ENCODE measurements at places on chromosomes 12 and 14. TPM values are rescaled to one million over a fixed set of nuclear protein-coding genes. Genes with fewer than 3 reads are reported as not detected.

DNA sequence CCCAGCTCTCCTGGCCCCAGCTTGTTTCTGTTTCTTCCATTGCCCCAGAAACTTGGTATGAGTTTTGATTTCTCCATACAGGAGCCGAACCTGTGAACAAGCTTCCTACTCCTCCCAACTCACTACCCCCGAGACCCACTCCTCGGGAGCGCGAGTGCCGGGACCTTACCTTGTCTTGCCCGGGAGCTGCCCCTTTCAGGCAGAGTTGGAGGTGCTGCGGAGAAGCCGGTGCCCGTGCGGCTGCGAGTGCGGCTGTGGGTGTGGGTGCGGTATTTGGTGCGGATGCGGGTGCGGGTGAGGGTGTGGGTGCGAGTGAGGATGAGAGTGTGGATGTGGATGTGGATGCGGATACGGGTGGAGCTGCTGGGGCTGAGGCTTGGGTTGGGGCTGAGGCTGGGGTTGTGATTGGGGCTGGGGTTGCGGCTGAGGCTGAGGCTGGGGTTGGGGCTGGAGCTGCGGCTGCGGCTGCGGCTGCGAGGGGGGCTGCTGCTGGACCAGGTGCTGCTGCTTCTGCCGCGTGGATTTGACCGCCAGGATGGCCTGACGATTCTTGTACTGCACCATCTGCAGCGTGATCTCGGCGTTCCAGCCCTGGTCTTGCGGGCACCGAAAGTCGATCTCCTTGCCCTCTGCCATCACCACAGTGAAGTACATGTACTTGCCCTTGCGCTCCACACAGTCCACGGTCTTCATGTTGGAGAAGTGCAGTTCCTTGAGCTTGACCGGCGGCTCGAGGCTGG lies 1.1 kb downstream of the PHLDA1 start:
- peak; percentile 42 for DNase-seq

DNA sequence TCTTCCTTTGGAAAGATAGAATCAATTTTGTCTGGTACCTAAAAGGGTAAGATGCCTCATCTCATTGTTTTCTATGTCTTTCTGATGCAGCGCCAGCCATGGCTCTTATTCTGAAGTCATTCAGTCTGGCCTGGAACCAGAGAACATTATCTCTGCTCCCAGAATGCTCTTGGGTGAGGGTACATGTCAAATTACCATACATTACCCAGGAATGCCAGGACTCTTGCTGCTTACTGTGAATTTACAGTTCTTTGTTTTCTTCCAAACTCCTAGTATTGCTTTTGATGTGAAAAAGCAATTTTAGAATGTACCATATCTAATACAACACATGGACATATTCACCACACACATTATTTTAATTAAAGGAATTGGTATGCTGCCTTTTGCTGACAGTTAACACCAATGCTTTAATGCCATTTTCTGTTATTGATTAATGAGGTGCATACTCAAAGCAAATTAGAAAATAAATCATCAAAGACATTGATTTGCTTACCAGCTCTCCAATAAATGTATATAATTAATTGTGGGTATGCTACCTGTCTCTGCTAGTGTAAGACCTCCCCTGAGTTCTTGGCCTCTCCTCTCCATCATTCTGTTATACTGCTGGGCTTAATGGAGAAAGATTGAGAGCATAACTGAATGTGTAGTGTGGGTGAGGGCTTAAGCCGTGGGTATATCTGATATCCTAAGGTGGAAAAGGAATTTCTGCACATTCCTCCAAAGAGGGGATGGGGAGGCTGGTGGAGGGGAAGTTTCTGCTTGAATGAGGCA lies 337.7 kb downstream of the C12orf75 start:
- DNase-seq = no peak

DNA sequence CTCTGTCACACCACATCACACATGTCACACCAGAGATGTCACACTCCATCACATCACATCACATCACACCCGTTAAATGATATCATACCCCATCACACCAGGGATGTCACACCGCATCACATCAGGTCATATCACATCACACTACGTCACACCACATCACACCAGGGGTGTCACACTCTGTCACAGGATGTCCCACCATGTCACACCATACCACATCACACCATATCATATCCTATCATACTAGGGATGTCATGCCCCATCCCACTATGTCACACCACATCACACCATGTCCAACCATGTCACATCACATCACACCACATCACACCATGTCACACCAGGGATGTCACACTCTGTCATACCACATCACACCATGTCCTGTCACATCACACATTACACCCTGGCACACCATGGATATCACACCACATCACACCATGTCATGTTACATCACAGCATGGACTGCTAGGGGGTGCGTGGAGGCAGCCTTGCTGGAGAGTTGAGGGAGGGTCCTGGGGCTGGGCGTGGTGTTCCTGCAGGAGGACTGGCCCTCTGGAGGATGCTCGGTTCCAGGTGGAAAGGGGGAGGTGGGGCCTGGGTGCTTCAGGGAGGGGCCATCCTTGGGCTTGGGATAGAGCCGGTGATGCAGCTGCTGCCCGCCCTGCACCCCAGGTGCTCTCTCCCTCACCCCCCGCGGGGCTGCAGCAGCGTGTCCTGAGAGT lies 134.6 kb downstream of the TMEM121 start:
- no peak for DNase-seq

- peak; percentile 6 for DNase-seq
Measured at GRCh38 chr14:38211255-38211735, 3.6 kb downstream of the SSTR1 start.

- no peak for DNase-seq
Measured at GRCh38 chr14:41476526-41476925, 130.2 kb upstream of the LRFN5 start.

- no peak for DNase-seq
Measured at GRCh38 chr12:117009759-117010158, 89.5 kb downstream of the TESC start.

DNA sequence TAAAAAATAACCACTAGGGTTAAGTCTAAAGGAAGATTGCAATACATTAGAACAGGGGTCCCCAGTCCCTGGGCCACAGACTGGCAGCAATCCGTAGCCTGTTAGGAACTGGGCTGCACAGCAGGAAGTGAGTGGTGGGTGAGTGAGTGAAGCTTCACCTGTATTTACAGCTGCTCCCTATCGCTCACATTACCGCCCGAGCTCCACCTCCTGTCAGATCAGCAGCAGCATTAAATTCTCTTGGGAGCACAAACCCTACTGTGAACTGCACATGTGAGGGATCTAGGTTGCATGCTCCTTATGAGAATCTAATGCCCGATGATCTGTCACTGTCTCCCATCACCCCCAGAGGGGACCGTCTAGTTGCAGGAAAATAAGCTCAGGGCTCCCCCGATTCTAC lies 15.5 kb downstream of the ADGRD1 start:
- DNase-seq = peak; percentile 0

The CCDC38 gene
- total RNA-seq = not detected

- no peak for DNase-seq
Measured at GRCh38 chr12:124515981-124516380, 51.4 kb downstream of the NCOR2 start.

GRCh38 chr14:67199016-67199415 lies 9.8 kb downstream of the GARIN2 start:
- DNase-seq = no peak

GRCh38 chr12:117293510-117293909 lies 67.9 kb downstream of the NOS1 start:
- DNase-seq = no peak

The KCNJ8 gene
- 0.46 TPM for total RNA-seq

GRCh38 chr14:38209572-38210557 lies 2.2 kb downstream of the SSTR1 start:
- peak; percentile 24 for DNase-seq

DNA sequence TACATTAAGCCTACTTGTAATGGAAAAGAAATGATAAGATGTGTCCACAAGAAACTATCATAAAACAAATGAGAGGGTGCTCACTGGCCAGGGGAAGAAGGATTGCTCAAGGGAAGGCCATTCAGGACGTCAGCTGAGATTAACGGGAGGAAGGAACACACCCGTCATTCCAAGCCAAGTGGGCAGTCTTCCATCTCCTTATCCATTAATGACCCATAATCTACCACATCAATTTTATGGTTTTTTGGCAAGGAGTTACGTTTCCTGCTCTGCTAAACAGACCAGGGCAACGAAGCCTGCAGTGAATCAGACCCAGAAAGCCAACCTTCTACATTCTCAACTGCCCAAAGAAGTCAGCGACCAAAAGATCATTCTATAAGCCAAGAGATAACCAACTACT lies 25.1 kb downstream of the PRKAB1 start:
- DNase-seq = peak; percentile 70

GRCh38 chr12:29656762-29657538 lies 126.8 kb downstream of the TMTC1 start:
- no peak for DNase-seq

DNA sequence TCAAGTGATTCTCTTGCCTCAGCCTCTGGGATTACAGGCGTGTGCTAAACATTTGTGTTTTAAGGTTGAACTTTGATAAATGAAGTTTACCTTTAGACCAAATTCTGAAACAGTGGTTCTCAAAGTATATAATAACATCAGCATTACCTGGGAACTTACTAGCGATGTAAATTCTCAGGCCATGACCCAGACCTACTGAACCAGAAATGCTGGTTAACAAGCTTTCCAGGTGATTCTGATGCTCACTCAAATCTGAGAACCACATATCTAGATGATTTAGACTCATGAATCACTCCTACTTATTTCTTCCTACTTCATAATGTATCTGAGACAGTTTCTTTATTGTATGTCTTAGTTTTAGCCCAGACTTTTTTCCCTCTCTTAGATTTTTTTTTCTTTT lies 43.6 kb downstream of the RAD51B start:
- DNase-seq = no peak

The SERPINA4 gene
- total RNA-seq = not detected

DNA sequence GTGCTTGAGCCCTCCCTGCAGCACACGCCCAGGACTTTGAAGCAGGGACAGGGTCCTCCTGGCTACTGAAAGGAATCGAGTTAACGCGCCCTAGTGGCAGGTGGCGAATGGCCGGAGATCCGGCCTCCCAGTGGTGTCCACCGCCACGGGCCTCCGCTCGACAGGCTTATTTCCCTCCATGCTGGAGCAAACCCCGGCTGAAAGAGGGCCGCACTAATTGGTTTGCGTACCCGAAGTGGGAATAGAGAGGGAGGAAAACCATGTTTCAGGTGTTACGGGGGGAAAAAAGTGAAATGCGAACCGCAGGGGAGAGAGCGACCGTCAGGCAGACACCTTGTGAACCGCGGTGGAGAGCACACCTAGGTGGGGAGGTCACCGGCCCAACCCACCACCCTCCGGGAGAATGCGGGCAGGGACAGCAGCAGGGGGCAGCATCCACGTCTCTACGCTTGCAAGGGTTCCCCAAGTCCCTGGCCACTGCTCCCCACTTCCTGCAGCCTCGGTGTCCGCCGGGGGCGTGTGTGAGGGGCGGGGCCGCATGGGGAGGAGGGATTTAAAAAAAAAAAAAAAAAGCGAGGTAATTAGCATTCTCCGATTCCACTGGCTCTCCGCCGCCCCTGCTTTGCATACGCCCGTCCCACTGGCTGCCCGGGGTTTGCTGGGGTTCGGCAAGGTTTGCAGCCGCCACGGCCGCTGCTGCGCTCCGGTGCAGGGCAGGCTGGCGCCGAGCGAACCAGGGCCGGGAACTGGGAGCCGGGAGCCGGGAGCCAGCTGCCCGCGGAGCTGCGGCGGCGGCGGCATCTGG lies 224.6 kb upstream of the CRY1 start:
- peak; percentile 87 for DNase-seq

The VWF gene
- 42.8 TPM for total RNA-seq

- DNase-seq = no peak
Measured at GRCh38 chr12:15534322-15534721, 212.0 kb downstream of the PTPRO start.

DNA sequence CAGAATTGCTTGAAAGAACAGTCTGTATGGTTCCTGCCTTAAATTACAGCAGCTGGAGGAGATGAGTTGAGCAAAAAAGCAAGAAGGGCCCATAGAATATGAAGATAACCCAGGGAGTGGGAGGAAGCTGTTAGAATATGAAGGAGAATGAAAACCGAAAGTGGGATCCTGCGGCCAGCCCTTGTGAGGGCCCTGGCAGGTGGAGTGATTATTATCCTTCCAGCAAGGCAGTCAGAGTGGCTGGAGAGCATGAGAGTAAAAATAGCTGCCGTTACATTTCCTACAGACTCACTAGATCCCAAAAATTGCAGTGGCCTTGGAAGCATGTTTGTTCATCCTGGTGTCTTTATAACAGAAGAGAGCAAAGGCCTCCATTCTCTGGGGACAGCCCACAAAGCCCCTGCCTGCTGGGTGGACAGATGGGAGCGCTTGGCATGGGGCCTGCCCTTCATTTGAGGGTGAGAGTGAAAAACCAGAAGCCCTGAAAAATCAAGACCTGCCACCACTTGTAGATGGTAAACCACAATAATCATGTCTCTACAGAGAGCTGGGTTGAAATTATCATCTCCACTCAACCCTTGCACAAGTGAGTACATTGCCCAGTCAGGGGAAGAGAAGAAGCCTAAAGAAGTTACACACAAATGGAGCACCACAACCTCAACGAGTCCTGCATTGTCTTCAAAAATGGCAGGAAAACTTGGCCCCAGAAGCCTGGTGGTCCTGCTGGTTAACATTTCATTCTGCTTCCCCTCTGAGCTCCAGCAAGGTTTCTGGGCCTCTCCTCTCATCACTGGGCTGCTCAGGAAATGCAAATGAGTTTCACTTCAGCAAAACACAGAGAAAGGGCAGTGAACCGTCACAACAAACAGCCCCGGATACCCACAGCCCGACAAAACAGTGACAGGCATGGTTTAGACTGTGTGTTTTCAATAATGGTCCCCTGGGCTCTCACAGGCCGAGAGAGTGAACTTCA lies 20.5 kb downstream of the ZDHHC22 start:
- DNase-seq = peak; percentile 52

- DNase-seq = peak; percentile 67
Measured at GRCh38 chr14:49861699-49862088, 9.1 kb upstream of the NEMF start.

DNA sequence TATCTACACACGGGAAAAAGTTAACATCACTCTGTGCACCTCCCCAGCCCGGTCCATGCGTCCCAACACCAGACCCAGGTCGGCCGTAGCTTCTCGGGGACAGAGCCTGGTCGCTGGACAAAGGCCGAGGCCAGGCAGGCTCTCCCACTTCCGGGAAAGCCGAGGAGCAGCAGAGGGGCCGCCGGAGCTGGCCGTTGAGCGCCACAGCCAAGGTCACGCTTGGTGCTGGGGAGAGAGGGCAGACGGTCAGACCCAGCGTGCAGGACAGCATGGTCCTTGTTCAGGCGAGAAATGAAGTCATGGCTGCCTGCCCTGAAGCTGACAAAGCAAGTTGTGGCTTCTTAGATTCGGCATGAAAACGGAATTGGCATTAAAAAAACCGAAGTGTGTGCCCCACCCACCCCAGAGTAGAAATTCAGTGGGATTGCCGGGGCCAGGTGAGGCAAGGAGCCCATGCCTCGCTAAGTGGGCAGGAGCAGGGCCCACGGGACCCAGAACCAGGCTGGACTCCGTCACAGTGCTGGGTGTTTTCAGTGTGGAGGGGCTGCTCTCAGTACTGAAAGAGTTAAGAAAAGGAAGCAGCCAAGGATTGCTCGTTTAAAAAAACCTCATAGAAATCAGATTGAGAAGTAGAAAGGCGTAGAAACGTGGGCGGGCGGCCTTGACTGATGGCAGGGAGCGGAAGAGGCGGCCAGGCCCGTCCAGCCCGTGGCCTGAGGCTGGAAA lies 4.3 kb downstream of the ARL6IP4 start:
- no peak for DNase-seq

- DNase-seq = no peak
Measured at GRCh38 chr12:123384318-123384993, 524 bp downstream of the KMT5A start.

Measured in left colon (tissue), 2 donors.